ENCODE measurements at places on chromosomes 13 and 19.

DNA sequence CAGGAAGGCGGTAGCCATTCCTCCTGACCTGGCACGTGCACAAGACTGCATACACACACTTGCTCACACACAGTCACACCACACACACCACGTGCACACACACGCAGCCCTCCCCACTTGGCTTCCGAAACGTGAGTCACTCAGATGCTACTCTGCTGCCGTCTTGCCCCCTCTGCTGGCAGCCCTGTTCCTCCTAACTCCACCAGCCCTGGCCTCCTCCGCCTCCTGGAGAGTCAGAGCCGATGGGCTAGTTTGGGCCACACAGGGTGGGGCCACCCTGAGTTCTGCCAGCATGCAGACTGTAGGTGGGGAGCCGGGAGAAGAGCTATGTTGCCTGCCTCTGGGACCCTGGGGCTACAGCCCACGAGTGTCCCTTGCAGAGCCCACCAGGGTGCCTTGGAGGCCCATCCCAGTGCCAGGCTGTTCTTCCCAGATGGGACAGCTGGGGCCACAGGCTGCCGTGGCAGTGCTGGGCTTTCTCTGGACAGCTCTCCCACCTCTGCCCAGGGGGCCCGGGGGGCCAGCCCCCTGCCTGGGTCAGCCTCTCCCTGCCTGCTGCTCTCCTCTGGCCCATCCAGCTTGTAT is 12.1 kb downstream of the PIN1 start:
- DNase-seq = no peak

DNA sequence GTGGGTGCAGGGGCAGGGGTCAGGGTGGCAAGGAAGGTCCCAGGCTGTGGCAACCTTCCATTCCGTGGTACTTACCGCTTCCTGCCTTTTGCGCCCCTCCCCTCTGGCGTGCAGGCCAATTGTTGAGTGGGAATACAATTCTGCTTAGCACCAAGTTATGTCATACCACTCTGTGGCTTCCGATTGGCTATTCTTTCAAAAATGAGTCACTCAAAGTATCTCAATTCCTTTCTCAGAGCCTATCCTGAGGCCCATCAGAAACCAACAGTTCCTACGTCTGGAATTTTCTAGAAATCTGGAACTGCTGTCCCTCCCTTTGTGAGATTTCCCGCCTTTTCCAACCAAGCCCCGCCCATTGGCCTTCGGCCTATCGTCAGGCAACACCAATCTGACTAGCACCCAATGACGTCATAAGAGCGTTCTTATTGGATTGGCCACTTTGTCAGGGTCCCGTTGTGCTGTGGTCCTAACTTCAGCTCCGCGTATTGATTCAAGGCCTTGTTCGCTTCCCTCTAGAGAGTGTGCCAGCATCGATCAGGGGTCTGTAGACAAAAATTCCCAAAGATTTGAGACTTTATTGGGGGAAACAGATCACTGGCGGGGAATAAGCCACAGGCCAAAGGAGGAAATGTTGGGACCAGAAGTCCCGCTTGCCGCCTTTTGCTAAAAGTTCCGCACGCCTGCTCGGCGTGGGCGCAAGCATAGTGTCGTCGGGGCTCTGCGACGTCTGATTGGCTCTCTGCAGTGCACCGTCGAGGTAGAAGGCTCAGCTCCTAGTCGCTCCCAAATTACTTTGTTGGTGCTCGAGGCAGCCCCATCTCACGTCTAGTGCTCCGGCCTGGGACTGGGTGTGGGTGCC is 11.7 kb downstream of the NTN5 start:
- DNase-seq = peak; percentile 97

GRCh38 chr19:31548941-31549340 is 199.7 kb upstream of the TSHZ3 start:
- DNase-seq = no peak

DNA sequence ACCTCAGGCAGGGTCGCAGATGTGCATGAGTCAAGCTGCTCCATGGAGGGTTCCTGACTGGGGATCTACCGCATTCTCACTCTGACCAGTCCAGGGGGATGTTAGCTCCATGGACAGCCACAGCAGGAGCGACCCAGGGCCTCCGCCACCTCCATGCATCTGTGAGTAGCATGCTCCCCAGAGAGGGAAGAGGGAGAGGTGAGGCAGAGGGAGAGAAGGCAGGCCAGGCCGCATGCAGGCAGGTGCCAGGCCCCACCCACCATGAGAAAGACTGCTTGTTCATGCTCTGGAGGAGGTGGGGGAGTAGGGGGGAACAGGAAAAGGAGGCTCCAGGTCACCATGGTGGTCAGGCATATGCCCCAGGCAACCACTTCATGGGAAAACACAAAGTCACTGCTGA is 20.3 kb downstream of the TUBA3C start:
- DNase-seq = no peak

- no peak for DNase-seq
Measured at GRCh38 chr19:48874303-48875135, 2.3 kb downstream of the PPP1R15A start.

DNA sequence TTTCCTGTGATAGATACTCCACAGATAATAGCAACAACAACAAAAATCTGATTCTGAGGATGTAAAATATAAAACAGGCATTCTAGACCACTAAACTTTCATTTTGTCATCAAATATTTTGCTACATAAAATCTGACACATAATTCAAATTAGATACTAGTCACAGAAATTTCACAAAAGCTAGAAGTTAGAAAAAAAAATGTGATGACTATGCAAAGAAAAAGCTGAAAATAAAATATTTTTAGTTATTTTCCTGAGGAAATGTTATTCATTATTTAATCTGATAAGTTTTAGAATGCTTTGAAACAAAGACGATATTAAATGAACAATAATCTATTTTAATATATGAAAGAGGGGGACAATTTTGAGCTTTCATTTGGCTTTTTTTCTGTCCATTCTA is 357.2 kb downstream of the SLITRK6 start:
- no peak for DNase-seq

- no peak for DNase-seq
Measured at GRCh38 chr13:76129305-76130000, 493.3 kb downstream of the LMO7 start.

DNA sequence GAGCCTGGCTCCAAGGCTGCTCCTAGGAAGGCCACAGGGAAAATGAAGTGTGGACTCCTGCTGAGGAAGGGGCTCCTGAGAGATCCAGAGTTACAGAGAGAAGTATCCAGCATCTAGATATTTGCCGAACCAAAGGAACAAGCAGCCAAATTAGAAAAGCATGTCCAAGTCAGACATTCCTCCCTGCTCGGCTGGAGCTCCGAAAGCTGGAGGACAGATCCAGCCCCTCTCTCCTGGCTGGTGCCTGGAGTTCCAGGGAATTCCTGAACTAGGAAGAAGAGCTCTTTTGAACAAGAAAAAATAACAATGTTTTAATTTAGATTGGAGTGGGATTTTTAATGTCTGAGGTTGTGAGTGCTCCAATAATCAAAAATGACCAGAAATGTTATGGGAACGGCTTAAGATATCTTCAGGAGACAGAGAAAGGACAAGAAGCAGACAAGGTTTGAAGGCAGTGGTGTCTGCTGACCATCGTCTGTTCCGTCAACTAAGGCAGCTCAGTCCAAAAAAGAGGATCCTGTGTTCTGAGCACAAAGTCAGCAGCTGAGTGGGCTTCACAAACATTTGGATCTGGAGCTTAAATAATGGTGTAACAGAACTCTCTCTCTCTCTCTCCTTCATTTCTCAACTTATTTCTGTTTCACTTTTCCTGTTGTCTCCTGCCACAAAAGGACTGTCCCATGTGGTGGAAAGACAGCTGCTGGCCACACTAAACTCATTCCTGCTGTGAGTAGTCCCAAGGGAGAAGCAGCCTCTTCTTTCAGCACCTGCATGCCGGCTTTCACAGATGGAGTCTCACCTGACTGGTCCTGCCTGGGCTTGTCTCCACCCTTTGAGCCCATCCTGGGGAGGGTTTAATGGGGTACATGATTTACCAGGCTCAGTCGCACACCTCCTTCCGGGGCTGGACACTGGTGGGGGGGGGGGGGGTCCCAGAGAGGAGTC is 31.5 kb upstream of the IRS2 start:
- DNase-seq = no peak

GRCh38 chr13:100409132-100409531 is 179.5 kb downstream of the GGACT start:
- DNase-seq = no peak

DNA sequence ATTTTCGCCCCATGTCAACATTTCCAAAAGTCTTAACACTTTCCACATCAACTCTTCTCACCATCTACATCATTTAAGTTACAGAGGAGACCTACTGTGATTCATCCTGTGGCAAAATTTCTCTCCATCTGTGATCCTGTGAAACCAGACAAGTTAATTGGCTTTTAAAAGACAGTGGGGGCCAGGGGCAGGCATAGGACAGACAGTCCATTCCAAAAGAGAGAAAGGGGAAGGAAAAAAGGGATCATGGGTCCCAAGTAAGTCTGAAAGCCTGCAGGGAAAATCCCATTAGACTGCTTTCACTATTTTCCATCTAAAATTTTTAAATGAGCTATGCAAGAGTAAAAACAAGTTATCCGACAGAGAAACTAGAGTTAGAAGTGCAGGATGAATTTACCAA is 121.0 kb downstream of the MRPL57 start:
- no peak for DNase-seq

DNA sequence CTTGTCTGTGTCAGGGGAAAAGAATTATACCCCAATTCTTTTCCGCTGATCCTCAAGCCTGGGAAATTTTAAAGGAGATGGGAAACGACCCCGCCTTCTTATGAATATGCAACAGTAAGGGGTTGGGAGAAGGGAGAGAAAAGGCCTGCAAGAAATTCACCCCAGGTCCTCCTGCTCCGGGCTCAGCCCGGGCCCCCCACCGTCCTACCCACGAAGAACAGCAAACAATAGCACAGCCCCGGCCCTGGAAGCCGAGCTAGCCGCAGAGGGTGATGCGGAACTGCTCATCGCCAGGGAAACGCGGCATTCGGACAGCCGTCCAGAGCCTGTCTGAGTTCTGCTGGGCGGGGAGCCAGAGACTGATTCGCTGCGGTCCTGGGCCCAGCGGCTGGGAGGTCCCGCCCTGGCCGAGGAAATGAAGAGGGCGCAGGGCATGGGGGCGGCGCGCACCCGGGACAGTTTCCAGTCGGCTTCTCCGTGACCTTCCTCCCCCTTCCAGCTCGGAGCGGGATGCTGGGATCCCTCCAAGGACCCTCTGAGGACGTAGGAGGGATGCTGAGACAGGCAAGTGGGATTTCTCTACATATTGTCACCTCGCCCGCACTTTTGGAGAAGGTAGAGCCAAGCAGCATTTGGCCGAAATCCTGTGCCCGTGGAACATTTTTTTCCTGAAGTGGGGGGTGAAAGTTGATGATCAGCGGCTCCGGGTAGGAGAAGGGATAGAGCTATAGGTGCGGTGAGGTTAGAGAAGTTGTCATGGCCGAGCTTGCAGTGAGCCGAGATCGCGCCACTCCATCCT is 82.3 kb upstream of the C1QTNF9B start:
- DNase-seq = no peak

GRCh38 chr13:71864986-71865873 is 1.8 kb downstream of the DACH1 start:
- DNase-seq = no peak

DNA sequence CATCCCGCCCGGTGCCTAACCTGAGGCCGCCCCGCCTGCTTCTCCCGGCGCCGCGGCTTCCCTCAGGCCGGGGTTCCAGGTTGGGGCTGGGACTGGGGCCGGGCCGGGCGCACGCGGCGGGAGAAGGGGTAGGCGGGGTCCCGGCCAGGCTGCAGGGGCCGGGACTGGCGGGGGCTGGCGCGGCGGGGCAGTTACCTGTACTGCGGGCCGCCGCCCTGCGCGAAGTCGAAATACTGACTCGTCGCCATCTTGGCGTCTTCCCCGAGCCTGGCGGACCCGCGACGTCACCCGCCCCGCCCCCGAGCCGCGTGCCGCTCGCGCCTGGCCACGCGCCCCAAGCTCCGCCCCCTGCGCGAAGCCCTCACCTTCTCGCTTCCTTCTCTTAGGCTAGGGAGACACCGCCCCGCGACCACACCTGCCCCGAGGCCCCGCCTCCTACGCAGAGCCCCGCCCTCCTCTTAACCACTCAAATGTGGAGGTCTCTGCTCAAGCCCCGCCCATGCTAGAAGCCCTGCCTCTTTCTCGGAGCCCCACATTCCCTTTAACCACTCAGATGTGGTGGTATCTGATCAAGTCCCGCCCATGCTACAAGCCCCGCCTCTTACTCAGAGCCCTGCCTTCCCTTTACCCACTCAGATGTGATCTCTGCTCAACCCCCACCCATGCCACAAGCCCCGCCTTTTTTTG is at the start of gene ZFR2:
Gene ZFR2 (minus strand): TSS at position 269 of the 687 bp plus-strand sequence. CDS start 21 bp downstream, at position 248.
- DNase-seq = no peak

DNA sequence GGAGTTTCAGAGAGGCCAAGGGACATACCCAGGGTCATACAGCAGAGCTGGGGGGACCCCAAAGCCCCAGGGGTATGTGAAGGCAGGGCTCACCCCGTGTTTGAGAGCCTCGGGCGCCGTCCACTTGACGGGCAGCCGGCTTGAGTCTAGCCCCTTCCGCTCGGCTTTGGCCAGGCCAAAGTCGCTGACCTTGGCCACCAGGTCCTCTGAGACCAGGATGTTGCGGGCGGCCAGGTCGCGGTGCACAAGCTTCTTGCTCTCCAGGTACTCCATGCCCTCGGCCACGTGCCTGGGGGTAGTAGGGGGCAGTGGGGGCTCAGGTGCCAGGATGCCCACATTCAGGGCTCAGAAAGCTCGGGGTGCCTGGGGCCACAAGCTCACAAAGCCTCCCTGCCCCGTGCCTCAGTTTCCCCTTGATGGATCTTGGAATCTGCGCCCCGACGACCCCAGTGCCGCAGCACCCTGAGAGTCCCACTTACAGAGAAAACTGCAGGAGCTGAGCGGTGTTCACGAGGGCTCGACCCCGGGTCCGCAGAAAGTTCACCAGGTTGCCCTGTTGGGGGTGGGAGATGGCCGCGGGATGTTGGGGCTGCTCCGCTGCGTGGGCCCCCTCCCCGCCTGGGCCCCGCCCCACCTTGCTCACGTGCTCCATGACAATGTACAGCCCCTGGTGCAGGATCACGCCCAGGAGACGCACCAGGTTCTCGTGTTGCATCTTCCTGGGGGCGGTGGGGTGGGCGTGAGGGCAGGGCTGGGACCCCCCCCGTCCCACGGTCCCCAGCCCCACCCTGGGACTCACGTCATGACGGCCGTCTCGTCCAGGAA is 7.1 kb downstream of the MATK start:
- no peak for DNase-seq

GRCh38 chr19:34172661-34173192 is 423 bp downstream of the LSM14A start:
- DNase-seq = no peak

DNA sequence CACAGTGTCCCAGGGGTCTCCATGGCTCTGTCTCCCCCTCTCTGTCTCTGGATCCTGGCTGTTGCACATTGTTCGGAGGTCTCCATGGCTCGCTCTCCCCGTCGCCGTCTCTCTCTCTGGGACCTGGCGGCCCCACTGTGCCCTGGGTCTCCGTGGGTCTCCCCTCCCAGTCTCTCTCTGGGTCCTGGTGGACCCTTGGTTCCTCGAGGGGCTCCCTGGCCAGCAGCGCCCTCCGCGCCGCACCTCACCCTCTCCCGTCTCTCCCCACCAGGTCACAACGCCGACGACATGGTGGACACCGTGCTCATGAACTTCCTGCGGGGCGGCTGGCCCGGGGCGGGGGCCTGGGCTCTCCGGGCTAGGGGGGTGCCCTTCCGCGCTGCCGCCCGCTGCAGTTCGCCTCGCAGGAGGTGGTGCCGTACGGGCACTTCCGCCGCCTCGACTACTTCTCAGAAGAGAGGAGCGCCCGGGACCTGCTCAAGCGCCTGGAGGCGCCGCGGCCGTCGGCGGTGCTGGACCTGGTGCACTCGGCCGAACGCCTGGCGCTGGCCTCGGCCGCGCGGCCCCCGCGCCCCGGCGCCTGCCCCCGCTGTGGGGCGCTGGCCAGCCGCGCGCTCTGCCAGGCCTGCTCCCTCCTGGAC is 29.1 kb downstream of the SIGLEC5 start:
- DNase-seq = no peak
